ENCODE measurements at places on chromosomes 6 and 20.

DNA sequence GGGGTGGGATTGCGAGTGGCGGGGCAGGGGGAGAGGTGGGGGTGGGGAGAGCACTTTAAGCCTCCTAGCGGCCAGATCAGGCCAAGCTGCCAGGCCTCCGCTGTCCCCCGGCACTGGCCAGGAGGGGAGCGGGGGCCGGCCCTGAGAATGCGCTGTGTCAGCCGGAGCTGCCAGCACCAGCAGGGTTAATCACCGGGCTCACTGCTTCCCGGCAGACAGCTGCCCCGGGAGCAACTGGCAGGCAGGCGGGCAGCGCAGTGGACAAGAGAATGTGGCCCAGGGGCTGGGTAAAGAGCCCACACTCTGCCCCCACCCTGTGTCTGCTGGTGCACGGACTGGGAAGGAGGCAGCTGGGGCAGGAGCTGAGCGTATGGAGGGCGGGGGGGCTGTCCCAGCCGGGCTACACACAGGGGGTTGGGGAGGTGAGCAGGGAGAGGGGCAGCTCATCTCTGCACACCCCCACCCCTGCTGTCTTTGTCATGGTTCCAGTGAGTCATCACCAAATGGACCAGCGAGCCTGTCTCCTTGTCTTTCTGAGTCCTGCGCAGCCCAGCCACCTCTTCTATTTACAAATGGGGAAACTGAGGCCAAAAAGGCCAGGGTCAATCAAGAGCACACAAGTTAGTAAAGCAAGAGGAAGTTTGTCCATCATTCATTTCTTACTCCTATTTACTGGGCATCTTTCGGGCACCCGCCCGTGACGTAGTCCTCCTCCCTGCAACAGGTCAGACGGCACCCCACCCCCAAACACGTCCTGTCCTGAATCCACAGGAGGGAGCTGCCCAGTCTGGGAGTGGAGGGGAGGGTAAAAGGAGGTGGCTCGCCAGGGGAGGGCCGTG, 2.1 kb upstream of the LAMA5 start:
- no peak for DNase-seq

- no peak for DNase-seq
Measured at GRCh38 chr6:30231067-30231466, 17.9 kb upstream of the TRIM26 start.

GRCh38 chr6:1792989-1793388, 183.3 kb downstream of the FOXC1 start:
- DNase-seq: no peak

DNA sequence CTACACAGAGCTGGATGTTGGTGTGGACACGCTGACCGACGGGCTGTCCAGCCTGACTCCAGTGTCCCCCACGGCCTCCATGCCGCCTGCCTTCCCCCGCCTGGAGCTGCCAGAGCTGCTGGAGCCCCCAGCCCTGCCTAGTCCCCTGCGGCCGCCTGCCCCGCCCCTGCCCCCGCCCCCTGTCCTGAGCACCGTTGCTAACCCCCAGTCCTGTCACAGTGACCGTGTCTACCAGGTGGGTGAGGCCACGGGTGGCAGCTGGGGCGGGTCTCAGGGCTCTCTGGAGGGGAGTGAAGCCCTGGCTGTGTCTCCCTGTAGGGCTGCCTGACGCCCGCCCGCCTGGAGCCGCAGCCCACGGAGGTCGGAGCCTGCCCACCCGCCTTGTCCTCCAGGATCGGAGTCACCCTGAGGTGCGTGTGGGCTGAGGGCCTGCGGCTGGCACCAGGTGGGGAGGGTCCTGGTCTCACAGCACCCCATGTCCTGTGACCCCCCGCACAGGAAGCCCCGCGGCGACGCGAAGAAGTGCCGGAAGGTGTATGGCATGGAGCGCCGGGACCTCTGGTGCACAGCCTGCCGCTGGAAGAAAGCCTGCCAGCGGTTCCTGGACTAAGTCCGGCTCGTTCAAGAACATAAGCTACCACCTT, 2.9 kb downstream of the SLC2A4RG start:
- no peak for DNase-seq

DNA sequence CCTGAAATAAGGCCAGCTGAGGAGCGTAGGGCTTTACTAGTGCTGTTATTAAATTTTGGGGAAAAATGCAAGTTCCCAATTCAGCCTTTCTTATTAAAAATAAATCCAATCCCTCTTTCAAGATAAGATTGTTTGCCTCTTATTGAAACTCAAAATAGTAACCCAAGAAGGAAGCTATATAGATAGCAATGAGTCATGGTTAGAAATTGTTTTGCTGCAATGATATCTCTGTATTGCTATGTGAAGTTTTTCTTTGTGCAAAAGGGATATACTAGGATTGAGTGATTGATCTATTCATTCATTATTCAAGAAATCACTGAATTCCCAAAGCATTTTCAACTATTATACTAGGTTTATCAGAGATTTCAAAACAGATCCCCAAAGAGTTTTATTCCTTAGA, 93.0 kb upstream of the HDAC2 start:
- DNase-seq: no peak

Measured in fibroblast of skin of left biceps (primary cell).